ENCODE measurements at places on chromosomes 4 and X.

- no peak for DNase-seq
Observed at GRCh38 chr4:23423540-23423939, 466.3 kb downstream of the PPARGC1A start.

DNA sequence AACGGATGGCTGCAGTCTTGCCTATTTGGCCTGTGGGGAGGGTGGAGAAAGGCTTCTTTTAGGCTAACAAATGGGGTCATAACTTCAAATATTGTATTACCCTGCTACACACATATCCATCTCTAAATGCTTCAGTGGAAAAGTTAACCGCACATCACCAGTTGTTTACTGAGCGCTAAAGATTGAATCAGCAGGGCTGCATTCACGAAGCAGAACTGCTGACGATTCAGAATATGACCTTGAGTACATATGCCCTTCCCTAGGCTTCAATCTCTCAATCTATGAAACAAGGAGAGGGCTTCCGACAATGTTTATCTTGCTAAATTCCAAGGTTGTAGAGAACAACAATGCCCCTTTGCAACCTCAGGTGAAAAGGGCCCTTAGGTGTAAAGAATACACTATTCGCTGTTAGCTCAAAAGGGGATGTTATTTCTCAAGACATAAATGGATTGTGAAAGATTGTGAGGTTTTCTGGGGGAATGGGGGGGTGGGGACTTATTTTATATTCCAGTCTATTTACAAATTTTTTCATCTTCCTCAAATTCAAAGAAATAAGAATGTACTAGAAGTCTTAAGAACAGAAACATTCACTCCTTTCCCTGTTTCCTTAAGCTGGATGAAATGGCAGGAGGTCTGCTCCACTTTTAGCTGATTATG, 2.6 kb upstream of the ATP6AP2 start:
- DNase-seq = peak; percentile 68

DNA sequence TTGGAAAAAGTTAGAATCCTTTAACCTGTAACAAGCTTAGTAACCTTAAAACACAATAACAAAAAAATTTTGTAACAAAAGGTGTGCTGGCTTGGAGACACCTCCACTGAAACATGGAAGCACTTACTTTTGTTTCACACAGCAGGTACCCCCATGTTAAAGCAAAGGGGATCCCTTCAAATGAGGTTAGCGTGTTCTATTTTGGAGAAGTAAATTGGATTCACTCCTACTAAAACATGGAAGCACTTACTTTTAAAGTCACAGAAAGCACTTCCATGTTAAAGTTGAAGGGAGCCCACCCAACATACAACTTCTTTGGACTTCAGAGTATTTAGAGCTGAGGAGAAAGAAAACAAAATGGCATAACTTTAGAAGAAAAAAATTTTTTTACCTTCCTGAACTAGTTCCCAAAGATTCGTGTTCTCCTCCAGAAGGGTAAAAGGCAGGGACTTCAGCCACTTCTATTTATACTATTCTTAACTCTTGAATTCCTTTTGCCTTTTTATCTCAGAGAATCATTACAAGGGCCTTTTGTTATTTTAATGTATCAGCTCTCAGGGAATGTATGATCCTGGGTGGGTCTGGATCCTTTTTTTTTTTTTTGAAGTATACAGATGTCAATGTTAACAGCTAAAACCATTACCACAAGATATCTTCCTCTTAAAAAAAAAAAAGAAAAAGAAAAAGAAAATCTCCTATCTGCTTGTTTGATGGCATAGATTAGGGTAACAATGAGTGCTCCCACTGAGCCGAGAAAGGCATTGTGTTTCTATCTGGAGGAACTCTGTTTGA, 11.5 kb downstream of the LARP7 start:
- no peak for DNase-seq

GRCh38 chr4:122619611-122620010, 1.3 kb downstream of the IL21 start:
- DNase-seq = no peak

GRCh38 chr4:52103319-52103718, 52.2 kb downstream of the SPATA18 start:
- DNase-seq = no peak

GRCh38 chr4:176902710-176903323, 110.1 kb upstream of the VEGFC start:
- peak; percentile 24 for DNase-seq

DNA sequence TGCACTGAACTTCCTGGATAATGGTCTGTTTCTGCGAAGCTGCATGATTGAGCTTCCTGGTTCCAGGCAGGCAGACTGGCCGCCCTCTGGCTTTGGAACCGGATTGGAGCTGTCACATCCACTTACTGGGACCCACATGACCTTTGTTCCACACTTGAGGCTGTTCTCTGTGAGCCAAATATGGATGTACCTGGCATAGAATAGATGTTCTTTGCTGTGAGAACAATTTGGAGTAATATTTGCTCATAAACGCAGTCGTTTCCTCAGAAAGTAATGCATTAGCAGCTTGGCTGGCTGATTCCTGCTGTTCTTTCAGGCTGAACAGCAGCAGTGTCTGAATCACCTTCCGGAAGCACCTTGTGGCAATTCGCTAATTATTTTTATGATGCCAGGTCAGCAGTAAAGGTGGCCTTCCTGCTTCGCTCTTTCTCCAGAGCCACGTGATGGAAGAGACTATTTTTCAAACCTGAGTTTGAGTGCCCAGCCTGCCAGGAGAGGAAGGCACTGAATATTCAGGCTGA, 78.1 kb upstream of the BOD1L1 start:
- no peak for DNase-seq

- DNase-seq = no peak
Observed at GRCh38 chr4:146834263-146835034, 111.2 kb downstream of the TTC29 start.

DNA sequence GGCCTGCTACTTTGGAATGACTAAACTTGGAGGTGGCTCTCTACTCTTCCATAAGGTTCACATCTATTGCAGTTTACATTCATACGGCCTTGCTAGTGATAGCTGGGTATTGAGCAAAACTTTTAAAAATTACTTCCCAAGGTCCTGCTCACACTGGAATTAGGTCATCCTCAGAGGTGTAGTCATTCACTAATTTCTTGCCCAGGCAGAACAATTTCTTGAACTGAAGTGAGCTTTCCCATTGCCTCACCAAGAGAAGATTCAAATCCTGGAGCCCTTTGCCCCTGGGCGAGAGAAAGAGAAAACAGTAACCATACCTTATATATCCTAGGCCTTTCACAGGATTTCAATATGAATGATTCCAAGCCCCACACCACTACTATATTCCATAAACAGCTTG, 109.2 kb downstream of the GUCY2F start:
- no peak for DNase-seq

DNA sequence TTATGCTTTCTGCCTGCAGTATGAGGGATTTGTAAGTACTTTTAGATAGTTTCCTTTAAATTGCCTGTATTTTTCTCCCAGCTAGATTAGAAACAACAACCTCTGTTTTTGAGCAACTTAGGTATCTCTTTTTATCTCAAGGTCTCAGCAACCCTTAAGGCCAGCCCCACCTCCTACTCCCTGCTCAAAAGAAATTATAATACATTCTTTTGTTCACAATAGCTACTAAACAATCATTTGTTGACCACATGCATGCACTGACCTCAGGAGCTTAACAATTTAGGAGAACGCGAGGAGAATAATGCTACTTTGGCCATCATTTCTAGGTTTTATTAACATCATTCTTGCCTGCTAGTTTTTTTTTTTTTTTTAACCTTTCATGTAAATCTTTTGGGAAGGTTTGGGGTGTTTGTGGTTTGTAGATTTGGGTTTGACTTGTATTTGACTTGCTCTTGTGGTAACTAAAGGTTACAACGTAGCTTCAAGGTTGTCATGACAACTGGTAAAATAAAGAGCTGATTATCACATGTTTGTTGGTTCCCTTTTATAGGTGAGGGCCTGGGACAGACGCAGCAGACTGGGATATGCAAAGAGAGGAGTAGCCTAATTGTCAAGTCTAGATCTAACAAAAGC, 145.4 kb upstream of the PLAC1 start:
- no peak for DNase-seq

GRCh38 chrX:27307546-27307945, 155.6 kb downstream of the PPP4R3C start:
- DNase-seq = no peak

- DNase-seq = peak; percentile 42
Observed at GRCh38 chr4:182863501-182863900, 53.7 kb downstream of the DCTD start.

DNA sequence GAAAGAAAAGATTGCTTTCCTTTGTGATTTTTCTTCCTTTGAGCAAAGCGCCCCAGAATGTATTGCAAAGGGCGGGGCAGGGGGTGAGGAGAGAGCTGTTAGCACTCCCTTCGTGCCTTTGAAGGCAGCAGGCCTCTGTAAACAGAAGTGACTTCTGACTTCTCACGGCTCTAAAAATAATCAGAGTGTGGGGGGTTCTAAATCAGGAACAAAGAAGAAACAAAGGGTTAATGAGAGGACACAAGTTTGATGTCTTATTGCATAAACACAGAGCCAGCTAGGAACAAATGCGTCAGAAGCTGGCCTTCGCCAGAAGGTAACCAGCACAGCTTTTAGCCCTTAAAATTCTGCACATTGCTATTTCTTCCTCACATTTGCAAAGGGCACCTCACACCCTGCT, 626.2 kb downstream of the MID1IP1 start:
- DNase-seq = peak; percentile 58

- no peak for DNase-seq
Observed at GRCh38 chr4:142713282-142714030, 132.6 kb downstream of the INPP4B start.

DNA sequence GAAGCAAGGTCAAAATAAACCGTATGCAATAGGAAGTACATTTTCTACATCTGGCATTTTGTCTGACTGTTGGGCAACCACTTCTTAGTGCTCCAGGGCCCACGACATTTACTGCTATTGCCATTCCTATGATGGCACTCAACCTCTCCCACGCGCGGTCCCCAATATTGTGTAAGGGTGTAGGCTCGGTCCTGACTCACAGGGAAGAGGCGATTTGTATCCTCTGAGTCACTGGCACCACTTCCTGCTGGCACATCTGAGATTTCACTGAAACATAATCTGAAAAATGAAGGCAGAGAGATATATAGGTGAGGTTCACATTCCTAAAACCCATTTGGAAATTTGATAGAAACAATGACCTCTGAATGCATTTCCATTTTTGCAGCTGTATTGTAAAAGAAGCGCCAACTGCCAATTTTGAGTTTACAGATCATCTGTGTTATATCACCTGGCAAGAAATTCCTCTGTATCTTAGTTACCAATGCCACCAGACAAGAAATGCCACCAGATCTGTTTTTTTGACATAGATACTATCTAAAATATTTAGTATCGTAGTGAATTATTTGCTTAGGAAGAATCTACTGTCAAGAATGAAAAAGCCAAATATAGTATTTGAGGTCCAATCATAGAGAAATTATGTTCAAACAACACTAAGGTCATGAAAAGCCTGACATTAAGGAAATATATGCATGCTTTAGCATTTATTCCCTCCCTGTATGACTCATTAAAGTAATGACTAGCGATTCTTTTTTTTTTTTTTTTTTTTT, 9.8 kb downstream of the EREG start:
- peak; percentile 94 for DNase-seq

GRCh38 chr4:67401902-67402301, 143.4 kb downstream of the CENPC start:
- no peak for DNase-seq

GRCh38 chr4:86092684-86093083, 267.2 kb downstream of the MAPK10 start:
- no peak for DNase-seq

GRCh38 chr4:151325111-151325948, at the start of gene SH3D19:
Gene SH3D19 (minus strand): TSS chr4:151325605. CDS start chr4:151325352, 253 bp downstream.
- peak; percentile 7 for DNase-seq

DNA sequence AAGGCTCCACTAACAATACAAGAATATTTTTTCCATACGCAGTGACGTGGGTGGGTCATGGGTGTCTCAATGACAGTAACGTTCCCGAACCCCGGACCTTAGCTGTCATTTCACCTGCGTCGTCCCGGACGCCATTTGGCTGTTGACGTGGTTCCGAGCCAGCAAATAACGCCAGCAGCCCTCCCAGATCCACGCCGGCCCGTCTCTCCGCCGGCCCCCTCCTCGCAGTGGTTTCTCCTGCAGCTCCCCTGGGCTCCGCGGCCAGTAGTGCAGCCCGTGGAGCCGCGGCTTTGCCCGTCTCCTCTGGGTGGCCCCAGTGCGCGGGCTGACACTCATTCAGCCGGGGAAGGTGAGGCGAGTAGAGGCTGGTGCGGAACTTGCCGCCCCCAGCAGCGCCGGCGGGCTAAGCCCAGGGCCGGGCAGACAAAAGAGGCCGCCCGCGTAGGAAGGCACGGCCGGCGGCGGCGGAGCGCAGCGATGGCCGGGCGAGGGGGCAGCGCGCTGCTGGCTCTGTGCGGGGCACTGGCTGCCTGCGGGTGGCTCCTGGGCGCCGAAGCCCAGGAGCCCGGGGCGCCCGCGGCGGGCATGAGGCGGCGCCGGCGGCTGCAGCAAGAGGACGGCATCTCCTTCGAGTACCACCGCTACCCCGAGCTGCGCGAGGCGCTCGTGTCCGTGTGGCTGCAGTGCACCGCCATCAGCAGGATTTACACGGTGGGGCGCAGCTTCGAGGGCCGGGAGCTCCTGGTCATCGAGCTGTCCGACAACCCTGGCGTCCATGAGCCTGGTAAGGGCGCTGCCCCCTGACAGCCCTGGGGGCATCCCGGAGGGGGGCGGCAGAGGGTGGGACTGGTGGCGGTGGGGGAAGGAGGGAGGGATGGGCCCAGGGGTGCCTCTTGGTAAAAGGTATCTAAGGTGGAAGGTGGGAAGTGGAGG, at the start of gene CPE:
Gene CPE, plus strand, starts transcription at position 264 of the 933 bp plus-strand sequence. Its CDS starts 214 bp downstream, at position 478.
- DNase-seq = peak; percentile 78

DNA sequence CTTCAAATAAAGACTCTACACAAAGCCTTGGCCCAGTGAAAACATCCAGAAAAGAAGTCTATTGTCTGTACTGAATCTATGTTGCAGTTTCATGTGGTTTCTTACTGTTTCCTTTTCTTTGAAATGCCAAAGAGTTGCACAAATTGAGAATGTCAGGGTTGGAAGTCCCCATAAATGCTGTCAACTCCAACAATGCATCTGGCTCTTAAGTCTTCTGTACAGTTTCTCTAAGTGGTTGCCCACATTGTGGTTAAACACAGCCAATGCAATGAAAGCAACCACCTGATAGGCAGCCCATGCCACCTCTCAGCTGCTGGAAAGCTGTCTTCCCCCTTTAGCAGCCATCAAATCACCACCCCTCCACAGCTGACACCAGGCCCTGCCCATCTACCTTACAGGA, 67.2 kb upstream of the C1GALT1C1 start:
- DNase-seq = peak; percentile 1

- no peak for DNase-seq
Observed at GRCh38 chr4:1714303-1715001, 2.3 kb upstream of the SLBP start.

- no peak for DNase-seq
Observed at GRCh38 chr4:24063731-24064130, 173.9 kb upstream of the PPARGC1A start.

DNA sequence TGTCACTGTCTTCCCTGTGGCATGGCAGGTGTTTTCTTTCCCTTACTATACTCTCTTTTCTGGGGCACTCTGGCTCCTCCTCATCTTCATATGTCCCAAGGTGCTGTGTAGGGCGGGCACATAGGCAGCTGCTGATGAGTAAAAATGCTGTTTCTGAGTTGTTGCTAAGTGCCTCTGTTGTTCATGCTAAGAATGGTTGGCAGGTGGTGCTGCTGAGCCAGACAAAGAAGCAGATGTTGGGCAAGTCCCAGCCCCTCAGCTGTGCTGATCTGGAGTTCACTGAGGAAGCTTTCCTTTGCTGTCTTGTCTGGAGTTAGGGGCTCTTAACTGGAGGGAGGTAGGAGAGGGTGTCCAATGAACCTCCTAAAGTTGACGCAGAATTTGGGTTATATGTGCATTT, 40.6 kb downstream of the HADH start:
- peak; percentile 51 for DNase-seq
